CD4-positive, alpha-beta T cell treated with Interleukin-17A for 4 hours (primary cell): ENCODE measurements at places on chromosomes 11 and 22.

DNA sequence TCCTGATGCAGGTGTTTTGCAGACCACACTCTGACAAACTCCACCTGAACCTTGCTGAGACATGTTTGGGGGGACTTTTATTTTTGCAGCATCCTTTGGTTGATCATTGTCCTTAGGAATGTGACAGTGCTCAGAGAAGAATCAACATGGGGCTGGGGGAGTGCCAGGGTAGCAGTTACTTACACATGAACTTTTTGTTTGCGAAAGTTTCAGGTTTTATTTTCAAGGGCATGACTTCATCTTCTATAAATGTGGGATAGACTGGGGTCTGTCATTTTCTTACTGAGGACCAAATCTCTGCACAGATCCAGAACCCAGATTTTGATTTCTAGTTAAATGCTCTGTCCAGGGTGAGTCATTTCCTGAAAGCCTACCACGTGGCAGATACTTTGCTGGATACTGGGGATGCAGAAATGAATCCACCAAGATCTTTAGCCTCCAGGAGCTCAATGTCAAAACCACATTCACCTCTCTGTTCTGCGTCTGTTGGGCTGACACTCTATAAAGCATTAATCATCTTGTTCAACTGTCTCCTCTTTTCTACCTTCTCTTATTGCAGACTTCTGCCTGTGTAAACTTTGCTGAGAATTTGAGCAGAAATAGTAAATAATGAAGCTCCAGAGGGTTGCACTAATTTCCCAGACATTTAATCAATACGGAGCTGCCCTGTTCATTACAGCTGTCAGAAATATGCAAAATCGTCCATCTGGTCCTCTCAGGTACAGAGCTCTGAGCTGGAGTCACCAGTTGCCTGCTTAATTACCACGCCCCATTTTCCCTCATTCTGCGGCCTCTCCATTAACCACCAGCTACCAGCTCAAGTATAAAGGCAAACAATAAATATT lies 387.9 kb downstream of the MIAT start:
- no peak for DNase-seq

DNA sequence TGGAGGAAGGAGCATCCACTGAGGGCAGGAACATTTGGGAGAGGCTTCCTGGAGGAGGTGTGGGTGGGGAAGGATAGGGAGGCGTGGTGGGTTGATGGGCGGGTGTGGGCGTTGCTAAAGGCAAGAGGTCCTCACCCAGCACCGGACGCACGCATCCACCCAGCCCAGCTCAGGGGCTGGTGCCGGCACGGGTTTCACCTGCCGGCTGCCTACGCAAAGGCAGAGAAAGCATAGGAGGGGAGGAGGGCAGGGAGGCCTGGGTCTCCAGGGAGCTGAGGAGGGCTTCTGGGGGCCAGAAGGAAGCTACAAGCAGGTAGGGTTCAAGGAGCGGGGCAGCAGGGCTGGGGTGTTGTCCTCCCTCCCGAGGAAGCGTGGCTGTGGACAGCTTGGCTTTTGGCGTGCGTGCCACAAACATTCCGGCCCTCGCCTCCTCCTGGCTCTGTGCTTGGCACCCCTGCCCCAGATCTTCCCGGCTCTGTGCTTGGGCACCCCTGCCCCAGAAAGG lies 7.8 kb downstream of the SSH3 start:
- no peak for DNase-seq

DNA sequence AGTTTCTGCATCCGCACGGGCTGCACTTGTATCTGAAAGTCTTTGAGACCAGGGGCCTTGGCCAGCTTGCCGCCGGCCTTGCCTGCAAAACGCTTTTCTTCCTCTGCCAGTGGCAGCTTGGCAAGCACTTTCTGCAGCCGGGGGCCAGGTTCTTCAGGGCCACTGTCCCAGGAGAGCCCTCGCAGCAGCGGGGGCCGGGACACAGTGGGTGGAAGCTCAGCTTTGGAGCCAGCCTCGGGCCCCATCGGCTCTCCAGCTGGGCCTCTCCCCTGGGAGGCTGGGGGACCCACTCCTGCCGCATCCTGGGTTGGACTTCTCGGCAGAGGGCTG lies 57.5 kb upstream of the LYVE1 start:
- DNase-seq: no peak

GRCh38 chr11:9092853-9093778 lies 1.7 kb upstream of the SCUBE2 start:
- DNase-seq: no peak
